ENCODE measurements at places on chromosomes 3 and 15. TPM values are rescaled to one million over a fixed set of nuclear protein-coding genes. Genes with fewer than 3 reads are reported as not detected.

GRCh38 chr3:189170559-189170958, 1.2 kb upstream of the TPRG1 start:
- no peak for DNase-seq

DNA sequence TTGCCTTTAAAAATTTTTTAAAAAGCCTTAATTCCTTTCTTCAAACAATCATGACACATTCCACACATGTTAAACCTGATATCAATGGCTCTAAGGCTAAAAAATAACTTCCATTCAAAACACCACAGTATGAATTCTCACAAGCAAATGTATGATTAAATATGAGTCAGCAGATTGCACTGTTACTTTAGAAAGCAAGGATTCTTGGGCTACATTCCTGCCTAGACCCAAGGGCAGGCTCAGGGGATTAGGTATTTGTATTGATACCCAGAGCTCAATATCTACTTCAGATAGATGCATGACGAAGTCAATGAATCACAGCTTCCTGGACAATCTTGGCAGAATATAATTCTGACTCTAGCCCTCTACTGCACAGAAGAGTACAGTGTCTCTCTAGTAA, 65.7 kb downstream of the RARB start:
- DNase-seq, result no peak

- no peak for DNase-seq
Measured at GRCh38 chr3:110494093-110494490, 577.5 kb upstream of the NECTIN3 start.

DNA sequence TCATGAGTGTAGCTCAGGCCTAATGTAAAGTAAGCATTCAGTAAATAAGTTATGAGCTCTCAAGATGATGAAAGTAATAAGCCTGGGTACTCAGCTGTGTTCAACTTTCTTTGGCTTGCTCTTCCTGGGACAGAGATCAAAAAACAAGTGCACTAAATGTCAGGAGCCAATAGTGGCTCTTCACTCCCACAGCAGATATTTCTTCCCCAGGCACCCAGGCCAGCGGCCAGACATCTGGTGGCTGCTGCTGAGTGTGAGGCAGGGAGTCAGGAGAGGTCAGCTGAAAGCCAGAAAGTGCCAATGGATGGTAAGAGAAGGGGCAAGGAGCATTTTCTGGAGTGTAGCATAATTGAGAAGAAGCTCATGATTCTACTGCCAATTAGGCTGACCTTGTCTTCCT, 18.2 kb upstream of the ITGA11 start:
- no peak for DNase-seq

Gene CHRD
- total RNA-seq, result 2.0 TPM

- no peak for DNase-seq
Measured at GRCh38 chr3:8210882-8211341, 290.7 kb upstream of the LMCD1 start.

GRCh38 chr15:75659928-75660645, 12.4 kb downstream of the SNX33 start:
- no peak for DNase-seq

- no peak for DNase-seq
Measured at GRCh38 chr3:183953471-183954070, 64.1 kb downstream of the ABCC5 start.

DNA sequence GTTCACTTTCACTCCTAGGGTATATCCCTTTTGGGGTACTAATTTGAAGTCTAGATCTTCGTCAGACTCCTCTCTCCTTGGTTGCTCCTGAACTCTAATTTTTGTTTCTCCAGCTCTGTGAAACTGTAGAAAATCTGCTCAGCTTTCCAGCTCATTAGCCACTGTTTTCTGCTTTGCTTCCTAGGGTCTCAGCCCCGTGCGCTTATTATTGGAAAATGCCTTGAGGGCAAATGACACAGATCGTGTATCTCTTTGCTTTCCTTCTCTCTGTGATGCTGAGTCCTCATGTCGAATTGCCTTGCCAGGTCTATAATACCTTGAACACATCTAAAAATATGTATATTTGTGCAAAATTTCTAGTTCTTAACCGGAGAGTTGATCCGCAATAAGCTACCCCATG, 731.1 kb downstream of the EDEM1 start:
- no peak for DNase-seq

Gene HIGD2B
- under 0.01 TPM for total RNA-seq

DNA sequence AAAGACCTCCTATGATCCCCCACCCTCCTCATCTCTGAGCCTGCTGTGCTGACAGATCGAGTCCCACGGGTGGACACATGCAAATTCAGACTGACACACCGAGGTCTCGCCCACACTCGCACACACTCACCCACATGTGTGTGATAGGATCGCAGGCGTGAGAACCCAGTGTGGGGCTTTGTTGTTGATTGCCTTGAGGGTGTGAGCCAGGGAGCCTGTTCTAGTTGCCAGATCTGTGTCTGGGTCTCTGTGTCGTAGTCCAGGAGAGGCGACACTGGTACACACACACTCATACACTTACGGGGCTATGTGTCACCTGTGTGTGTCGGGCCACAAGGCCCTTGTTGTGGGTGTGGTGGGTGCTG, 2.0 kb downstream of the EPHB3 start:
- no peak for DNase-seq
